ENCODE measurements at places on chromosomes 13 and 19.
A peak's percentile ranks its signal among the peaks of the same experiment; 100 is the strongest.

- H3K4me3 ChIP-seq: peak overlapping the region; percentile 78
- H3K4me1 ChIP-seq: peaks cover 10% of the 10 kb centered on the region
- H3K27me3 ChIP-seq: peaks cover 8% of the 10 kb centered on the region
- H3K27ac ChIP-seq: peak overlapping the region; percentile 39
- peak; percentile 49 for DNase-seq
Measured at GRCh38 chr19:10565028-10565566, 713 bp downstream of the KRI1 start.

DNA sequence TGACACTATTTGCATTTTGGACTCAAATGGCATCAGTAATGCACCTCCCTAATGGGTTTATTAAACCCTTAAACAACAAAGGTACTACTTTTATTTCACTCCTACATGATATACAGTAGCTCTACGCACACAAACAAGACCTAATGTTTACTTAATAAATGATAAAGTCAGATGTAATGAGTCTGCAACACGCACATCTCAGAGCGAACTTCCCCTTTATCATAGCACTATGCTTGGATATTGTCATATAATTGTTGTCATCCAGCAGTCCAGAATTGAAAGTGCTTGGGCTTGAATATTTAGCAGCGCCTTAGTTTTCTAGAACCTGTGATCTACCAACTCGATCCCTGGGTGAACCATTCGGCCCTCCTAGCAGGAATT lies 772 bp downstream of the PARP4 start:
- DNase-seq: no peak
- H3K4me1 ChIP-seq: peaks cover 5% of the 10 kb centered on the region
- H3K36me3 ChIP-seq: no peaks in the 10 kb centered on the region
- H3K27me3 ChIP-seq: no peaks in the 10 kb centered on the region
- peak overlapping the region; percentile 6 for H3K27ac ChIP-seq
- peak overlapping the region; percentile 60 for H3K4me3 ChIP-seq

DNA sequence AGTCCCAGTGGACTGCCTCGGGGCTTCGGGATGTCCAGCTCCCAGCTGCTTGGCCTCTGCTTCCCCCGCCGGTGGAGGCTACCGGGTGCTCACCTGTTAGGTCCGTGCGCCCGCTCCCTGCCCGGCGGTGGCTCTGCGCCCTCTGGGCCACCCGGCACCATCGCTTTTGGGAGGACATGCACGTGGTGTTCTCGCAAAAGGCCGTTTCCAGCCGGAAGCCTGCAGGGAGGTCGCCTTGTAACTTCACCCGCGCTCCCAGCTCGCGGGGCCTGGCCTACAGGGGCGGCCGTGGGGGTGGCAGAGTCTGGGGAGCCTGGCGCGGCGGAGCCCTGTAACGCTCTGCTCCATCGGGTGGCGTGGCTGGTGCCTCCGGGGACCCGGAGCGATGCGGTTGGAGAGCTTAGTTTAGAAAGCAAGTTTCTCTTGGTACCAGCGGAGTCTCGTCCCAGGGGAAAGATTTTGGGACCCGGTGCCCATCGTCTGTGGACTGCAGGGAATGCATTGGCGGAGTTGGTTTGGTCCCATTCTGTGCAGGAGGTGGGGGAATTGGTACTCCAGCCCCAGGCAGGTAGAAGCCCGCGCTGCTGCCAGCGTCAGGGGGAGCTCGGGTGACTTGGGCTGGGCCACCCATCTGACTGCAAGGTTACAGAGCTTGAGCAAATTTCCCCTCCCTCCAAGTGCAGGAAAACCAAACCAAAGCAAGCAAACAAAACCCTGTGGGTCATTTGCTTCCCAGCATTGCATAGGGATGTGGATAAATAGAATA lies 673 bp downstream of the SPATA13 start:
- peaks cover 3% of the 10 kb centered on the region for H3K27me3 ChIP-seq
- H3K27ac ChIP-seq: no peak overlapping the region
- peak; percentile 32 for DNase-seq
- peak overlapping the region; percentile 83 for H3K4me3 ChIP-seq

DNA sequence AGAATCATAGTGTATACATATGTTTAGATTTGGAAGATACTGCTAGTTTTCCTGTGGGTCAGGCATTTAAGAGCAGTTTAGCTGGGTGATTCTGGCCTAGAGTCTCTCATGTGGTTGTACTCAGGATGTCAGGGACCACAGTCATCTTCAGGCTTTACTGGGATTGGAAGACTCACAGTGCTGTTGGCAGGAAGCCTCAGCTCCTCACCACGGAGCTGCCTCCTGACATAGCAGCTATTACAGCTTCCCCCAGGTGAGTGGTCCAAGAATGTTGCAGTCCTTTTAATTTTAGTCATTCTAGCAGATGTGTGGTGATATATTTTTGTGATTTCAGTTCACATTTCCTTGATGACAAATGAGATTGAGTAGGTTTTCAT lies 16.9 kb upstream of the GPR18 start:
- no peak overlapping the region for H3K27ac ChIP-seq
- no peak overlapping the region for H3K4me3 ChIP-seq
- no peak for DNase-seq
- peaks cover 6% of the 10 kb centered on the region for H3K4me1 ChIP-seq
- H3K36me3 ChIP-seq: no peaks in the 10 kb centered on the region
- no peaks in the 10 kb centered on the region for H3K27me3 ChIP-seq

- H3K4me1 ChIP-seq: no peaks in the 10 kb centered on the region
- H3K27me3 ChIP-seq: no peaks in the 10 kb centered on the region
- H3K36me3 ChIP-seq: no peaks in the 10 kb centered on the region
- no peak for DNase-seq
Measured at GRCh38 chr19:18113827-18114226, 16.2 kb downstream of the MAST3 start.

- no peak overlapping the region for H3K27ac ChIP-seq
- no peaks in the 10 kb centered on the region for H3K27me3 ChIP-seq
- no peaks in the 10 kb centered on the region for H3K36me3 ChIP-seq
- DNase-seq: no peak
- H3K4me1 ChIP-seq: no peaks in the 10 kb centered on the region
- no peak overlapping the region for H3K4me3 ChIP-seq
Measured at GRCh38 chr19:35363001-35363590, 4.8 kb downstream of the FFAR3 start.

DNA sequence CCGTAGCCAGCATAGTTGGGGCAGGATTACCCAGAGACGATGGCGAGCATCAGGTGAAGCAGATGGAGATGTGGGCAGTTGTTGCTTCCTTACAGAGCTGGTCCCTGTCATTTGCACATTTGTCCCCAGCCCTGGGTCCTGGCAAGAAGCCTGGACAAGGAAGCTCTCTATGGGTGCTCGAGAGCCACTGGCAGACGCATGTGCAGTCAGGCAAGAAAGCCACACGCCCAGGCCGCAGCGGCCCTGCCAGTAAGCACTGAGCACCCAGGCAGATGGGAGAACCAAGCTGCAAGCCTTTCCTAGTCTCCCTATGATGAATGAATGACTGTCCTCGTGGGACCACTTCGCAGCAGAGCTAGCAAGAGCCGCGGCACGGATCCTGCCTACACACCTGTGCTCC lies 182.8 kb downstream of the FOXO1 start:
- DNase-seq: no peak
- no peaks in the 10 kb centered on the region for H3K27me3 ChIP-seq
- H3K27ac ChIP-seq: no peak overlapping the region
- no peak overlapping the region for H3K4me3 ChIP-seq
- H3K36me3 ChIP-seq: no peaks in the 10 kb centered on the region

- H3K27ac ChIP-seq: no peak overlapping the region
- H3K4me3 ChIP-seq: no peak overlapping the region
- peaks cover 2% of the 10 kb centered on the region for H3K27me3 ChIP-seq
- DNase-seq: no peak
Measured at GRCh38 chr13:111034811-111035210, 80.3 kb upstream of the ARHGEF7 start.

DNA sequence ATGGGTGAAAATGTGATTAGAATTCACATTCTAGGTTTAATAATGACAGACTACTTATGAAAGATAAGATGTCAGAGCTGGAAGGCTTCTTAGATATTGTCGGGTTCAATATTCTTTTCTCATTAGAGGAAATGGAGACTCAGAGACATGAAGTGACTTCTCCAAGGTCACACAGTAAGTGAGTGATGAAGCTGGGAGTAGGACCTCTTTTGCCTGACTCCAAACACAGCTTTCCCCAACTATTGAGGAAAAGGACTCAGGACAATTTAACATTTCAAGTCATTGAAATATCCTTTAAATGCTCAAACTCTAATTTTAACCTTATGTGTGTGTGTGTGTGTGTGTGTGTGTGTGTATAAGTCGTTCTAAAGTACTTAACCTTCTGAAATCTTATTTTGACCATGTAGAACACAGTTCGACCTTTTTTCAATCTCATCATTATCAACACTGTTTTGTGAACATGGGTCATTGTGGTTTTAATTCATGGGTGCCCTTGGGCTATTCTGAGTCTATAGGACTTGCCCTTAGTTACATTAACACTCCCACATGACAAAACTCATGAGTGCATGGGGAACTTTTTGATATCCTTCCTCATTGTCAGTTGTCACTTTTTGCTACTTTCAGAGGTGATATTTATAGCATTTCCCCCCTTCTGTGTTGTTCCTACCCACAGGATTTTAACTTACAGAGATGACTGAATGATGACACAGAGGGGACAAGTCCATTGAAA lies 53.0 kb downstream of the LRCH1 start:
- no peaks in the 10 kb centered on the region for H3K27me3 ChIP-seq
- no peaks in the 10 kb centered on the region for H3K36me3 ChIP-seq
- peaks cover 36% of the 10 kb centered on the region for H3K4me1 ChIP-seq
- DNase-seq: no peak
- H3K27ac ChIP-seq: peak overlapping the region; percentile 15

DNA sequence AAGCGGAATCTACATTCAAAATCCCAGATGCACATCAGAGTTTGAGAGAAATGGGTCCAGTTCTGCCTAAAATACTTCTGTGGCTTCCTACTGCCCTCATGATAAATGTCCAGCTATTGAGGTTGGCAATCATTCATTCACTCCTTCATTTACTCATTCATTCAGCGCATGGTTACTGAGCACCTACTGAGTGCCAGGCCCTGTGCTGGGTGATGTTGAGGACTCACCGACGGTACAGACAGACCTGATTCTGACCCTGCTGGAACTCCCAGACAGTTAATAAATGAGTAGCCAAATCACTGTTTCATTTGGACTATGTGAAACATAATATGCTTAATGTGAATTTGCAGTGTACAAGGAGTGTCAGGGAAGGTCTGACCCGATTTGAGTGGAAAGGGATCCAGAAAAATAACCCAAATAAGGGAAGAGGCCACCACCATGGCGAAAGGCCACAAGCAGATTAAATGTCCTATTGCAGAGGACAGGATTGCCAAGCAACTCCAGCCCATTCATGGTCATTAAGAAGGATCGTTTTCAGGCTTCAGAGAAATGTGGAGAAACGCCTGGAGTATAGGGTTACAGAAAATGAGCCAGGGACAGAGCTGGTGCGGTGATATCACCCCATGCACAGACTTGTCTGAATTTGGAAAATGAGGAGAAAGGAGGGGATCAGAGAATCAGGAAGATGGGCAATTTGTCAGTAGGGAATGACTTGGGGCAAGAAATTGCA lies 20.5 kb downstream of the DYRK1B start:
- H3K4me1 ChIP-seq: no peaks in the 10 kb centered on the region
- DNase-seq: no peak
- no peaks in the 10 kb centered on the region for H3K36me3 ChIP-seq
- H3K27me3 ChIP-seq: no peaks in the 10 kb centered on the region

- H3K36me3 ChIP-seq: no peaks in the 10 kb centered on the region
- DNase-seq: peak; percentile 80
- H3K4me1 ChIP-seq: peaks cover 19% of the 10 kb centered on the region
- no peaks in the 10 kb centered on the region for H3K27me3 ChIP-seq
Measured at GRCh38 chr13:43307921-43308433, 284.6 kb downstream of the DNAJC15 start.

DNA sequence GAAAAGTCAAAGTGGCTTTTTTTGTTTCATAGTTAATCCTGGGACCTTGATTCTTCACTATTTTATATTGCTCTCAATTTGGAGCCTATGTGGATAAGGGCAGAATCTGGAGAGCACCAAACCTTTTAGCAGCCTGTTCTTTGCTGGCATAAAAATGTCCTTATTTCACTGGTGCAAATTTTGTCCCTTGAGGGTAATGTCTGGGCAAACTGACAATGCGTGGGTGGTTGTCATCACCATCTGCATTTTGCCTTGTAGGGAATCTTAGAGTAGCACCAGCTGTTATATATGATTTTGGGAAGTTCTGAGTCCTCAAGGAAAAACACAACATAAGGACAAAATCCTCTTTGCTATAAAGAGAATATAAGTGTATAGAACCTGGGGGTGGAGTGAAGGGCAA lies 336.9 kb upstream of the HTR2A start:
- no peaks in the 10 kb centered on the region for H3K36me3 ChIP-seq
- no peak overlapping the region for H3K4me3 ChIP-seq
- no peak for DNase-seq
- no peaks in the 10 kb centered on the region for H3K4me1 ChIP-seq

- H3K27me3 ChIP-seq: peaks cover 5% of the 10 kb centered on the region
- no peak overlapping the region for H3K4me3 ChIP-seq
- H3K36me3 ChIP-seq: no peaks in the 10 kb centered on the region
Measured at GRCh38 chr19:38308006-38308766, 4.1 kb downstream of the C19orf33 start.

DNA sequence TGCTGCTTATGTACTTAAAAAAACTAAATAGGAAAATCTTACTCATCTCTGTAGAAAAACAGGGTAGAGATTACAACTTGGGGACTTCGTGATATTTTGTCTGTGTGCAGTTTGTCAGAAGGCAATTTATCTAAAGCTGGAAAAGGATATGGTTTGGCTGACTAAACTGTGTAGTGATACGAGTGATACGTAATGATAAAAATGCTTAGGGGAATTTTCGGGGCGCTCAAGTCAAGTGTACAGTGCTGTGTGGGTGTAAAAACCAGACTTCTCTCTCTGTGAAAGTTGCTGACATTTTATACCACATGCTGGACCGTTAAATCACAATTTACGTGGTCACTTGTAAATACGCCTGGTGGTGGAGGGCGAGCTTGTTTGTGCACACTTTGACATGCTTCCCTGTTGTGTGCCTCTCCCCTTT lies 221.7 kb downstream of the KCNRG start:
- peak; percentile 53 for DNase-seq
- no peaks in the 10 kb centered on the region for H3K4me1 ChIP-seq
- H3K36me3 ChIP-seq: no peaks in the 10 kb centered on the region
- no peaks in the 10 kb centered on the region for H3K27me3 ChIP-seq
- H3K27ac ChIP-seq: no peak overlapping the region
- H3K4me3 ChIP-seq: no peak overlapping the region

DNA sequence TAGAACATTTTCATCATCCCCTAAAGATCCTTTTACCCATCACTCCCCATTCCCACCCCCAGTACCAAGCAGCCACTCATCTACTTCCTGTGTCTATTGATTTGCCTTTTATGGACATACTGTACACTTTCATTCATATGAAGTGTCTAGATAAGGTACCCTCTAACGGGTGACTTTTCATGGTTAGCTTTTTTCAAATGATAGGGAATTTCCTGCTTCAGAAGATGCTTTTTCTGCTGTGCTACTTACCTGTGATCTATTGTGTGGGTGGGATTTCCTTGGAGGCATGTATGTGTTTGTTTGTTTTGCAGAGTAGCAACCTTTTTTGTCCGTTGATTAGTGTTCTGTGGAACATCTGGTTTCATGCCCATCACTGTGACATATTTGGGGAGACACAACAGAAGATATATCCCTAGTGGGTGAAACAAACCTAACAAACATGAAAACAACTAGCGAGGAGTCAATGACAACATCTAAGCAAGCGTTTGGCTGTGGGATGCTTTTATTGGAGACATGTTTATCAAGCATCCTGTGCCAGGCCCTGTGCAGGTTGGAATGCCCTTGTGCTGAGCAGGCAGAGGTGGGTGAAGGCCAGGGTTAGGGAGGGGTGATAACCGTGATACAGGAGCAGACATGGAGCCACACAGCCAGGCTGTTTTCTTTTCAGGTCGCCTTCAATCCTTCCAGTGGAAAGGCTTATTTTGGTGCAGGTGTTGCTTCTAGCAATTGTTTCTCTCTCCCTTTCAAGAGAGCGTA lies 17.6 kb downstream of the SPINT2 start:
- H3K27ac ChIP-seq: peak overlapping the region; percentile 87
- H3K4me1 ChIP-seq: peaks cover 41% of the 10 kb centered on the region
- H3K36me3 ChIP-seq: peaks cover 4% of the 10 kb centered on the region
- DNase-seq: no peak
- H3K27me3 ChIP-seq: no peaks in the 10 kb centered on the region
- H3K4me3 ChIP-seq: no peak overlapping the region
